ENCODE measurements at places on chromosomes 2 and 18. TPM values are rescaled to one million over a fixed set of nuclear protein-coding genes. Genes with fewer than 3 reads are reported as not detected.

DNA sequence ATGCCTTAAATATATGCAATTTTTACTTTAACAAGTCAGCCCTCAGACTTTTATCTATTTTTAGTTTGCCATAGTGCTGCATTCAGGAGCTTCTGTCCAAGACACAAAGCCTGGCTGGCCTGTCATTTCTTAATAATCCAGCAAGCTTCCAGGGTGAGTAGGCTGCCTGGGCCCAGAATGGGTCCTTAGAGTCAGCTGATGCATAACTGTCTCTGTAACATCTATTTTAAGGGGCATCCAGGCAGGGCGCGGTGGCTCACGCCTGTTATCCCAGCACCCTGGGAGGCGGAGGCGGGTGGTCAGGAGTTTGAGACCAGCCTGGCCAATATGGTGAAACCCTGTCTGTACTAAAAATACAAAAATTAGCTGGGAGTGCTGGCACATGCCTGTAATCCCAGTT is 11.8 kb upstream of the GNLY start:
- no peak for DNase-seq

DNA sequence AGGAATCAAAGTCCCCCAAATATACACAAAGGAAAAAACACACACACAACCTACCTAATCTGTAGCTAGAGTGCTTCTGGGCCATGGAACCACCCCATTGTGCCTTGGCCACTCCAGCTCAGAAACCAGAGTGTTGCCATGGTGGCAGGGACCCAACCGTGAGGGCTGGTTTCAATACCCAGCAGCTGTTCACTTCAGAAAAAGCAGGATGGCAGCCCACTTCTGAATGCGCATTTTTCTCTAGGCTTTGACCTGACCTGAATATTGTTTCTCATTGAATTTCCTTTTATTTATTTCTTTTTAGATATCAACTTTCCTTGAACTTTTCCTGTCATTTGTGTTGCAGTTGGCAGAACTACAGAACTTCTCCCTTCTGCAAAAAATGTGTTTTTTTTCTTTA is 43.0 kb upstream of the EHBP1 start:
- DNase-seq, result no peak

- no peak for DNase-seq
Measured at GRCh38 chr2:113861740-113862139, 28.1 kb upstream of the ACTR3 start.

GRCh38 chr18:56481751-56482150 is 156.6 kb downstream of the TXNL1 start:
- no peak for DNase-seq

GRCh38 chr2:37282746-37283145 is 41.9 kb downstream of the PRKD3 start:
- no peak for DNase-seq

SPP2 gene
- total RNA-seq, result not detected

CXXC1 gene
- total RNA-seq, result 39.0 TPM

MARCHF4 gene
- 0.12 TPM for total RNA-seq
